Activated effector memory CD4-positive, alpha-beta T cell treated with anti-CD3 and anti-CD28 coated beads, Interleukin-2, amount 50 U/mL, for 16 hours (primary cell): ENCODE measurements at places on chromosomes 13 and 19.

DNA sequence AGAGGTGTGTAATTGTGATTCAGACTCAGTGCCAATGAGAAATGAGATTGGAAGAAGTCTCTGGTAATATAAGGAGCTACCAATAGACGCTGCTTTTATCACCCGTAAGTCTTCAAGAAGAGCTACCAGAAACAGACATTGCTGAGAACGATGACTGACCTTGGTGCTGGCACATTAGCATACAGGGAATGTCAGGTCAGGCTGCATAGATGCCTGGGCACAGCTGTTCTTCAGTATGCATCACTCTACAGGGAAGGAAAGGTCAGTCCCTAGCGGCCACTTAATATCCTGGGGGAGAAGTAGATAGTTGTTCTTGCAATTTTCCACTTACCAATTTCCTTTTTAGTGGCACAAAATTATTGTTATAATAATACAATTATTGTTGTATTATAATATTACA is 380.4 kb downstream of the PCDH9 start:
- no peak for DNase-seq

- DNase-seq: no peak
These were observed 46.9 kb downstream of the TPP2 start for GRCh38 chr13:102643656-102644055.

- peak; percentile 81 for DNase-seq
These were observed 729 bp upstream of the MADCAM1 start for GRCh38 chr19:495402-496111.

DNA sequence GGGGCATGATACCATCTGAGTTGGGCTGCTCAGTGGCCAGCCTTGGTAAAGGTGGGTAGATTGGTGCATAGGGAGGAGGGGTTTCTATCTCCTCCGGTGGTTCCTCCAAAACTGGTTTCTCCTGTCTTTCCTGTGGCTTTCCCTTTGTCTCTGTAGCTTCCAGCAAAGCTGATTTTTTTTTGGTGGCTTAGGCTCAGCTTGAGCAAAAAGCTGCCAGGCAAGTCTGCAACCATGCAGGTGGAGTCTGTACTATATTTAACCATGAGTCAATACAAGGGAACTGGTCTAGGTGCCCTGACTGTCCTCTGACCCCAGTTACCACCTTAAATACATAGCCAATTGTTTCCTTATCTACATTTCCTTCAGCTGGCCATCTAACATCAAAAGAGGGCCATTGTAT is 64.0 kb upstream of the ZNF681 start:
- DNase-seq: no peak

DNA sequence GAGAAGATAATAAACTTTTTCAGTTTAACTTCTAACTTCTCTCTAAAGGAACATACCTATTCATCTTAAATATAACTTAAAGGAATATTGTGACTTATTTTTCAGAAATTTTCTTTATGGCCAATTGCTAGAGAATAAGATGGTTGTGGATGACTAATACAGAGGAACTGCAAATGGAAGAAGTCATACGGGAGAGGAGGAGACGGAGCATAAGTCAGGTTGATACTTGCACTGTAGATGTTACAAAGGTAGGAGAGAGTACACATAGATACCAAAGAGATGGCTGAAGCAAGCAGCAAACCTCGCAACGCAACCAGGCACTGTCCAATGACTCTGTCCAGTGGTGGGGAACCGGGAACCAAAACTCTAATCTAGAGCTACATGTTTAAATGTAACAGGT is 963.4 kb downstream of the PCDH9 start:
- no peak for DNase-seq

DNA sequence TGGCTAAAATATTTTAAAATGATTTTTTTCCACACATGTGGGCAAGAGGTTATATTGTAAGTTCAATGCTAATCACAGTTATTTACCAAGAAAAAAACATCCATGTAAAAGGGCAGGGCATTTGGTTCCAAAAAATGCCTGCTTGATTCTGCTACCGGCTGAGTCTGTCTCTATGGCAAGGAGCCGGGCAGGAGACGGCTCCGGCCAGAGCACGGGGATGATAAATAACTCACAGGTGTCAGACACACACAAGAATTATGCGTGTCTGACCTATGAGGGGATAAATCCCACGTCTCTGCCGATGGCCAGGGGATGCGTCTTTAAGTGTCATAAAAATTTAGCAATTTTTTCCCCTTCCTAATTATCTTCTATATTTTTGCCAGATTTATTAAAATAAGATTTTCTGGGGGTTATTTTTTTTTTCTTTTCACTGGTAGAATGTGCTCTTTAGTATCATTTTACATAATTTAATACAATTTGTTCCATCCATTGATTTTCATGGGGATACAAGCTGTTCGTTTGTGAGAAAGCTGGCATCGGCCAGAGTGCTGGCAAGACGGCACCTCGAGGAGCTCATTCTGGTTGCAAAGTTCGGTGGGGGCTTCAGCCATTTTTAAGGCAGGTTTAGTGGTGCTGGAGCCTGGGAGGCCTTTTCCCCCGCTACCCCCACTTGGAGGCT is 253.9 kb downstream of the ZNF536 start:
- DNase-seq: no peak

- DNase-seq: no peak
These were observed 23.8 kb downstream of the TMED1 start for GRCh38 chr19:10812196-10812595.

- DNase-seq: no peak
These were observed 26.3 kb downstream of the EPS15L1 start for GRCh38 chr19:16445238-16446107.

GRCh38 chr19:14511229-14511593 is 7.0 kb downstream of the DNAJB1 start:
- no peak for DNase-seq

- peak; percentile 88 for DNase-seq
These were observed 6.0 kb downstream of the SPRED3 start for GRCh38 chr19:38394488-38394887.

DNA sequence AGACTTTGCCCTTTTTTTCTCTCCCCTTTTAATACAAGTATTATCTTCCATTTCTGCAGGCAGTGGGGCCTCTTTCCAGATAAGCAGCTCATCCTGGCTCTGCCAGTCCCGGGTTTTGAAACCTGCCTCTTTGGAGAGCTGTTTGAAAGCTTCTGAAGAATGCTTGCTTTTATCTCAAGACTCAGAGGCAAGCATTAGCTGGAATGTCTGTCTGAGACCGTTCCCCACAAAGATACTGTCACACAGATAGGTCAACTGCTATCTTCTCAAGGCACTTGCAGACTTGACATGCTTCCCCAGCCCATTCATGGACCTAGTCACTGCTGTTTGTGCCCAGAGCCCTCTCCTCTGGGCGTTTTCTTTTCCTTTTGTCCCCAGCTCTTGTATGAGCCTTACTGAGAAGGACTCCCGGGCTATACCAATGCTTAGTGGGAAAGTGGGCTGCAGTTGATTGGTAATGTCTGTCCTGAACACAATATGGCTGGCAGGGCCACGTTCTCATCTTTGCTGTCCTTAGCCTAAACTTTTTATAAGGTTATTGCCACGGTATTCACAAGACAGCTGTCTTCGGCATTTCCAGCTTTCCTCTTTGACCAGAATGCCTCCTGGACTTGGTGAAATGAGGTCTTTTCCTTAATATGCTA is 13.4 kb downstream of the SERP2 start:
- no peak for DNase-seq

GRCh38 chr13:108775597-108775996 is 146.2 kb downstream of the MYO16 start:
- DNase-seq: no peak

DNA sequence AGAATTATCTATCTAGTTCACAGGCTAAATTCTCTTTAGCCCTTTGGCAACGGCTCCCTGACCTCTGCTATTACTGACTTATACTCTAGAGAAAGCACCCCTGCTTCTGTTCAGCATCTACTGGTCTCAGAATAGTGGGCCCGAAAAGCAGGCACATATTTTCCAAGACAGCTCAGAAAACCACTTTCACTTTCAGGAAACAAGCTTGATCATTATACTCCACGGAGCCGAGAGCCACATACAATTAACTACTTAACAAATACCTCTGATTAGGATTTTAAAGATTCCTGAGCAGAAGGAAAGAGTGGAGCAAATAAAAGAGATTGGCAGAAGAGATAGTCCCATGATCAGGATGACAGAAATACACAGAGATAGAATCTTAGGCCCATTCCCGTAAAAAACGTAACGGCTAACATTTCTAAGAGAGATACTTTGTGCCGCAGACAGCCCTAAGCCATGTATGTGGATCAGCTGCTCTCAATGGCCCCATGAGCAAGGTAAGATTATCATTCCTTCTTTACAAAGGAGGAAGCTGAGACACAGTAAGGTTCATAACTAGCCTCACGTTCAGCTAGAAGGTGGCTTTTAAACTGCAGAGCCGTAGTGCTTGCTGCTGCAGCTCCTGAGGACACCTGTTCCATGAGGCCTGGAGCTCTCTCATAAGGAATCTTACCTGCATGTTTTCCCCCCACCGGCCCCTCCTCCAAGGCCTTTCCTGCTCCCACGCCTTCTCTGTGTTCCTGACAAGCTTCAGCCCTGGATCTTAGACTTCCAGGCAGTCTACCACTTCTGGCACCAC is 227.2 kb downstream of the FOXO1 start:
- DNase-seq: no peak

- no peak for DNase-seq
These were observed 903.1 kb downstream of the SLITRK6 start for GRCh38 chr13:84896128-84896527.

GRCh38 chr13:38697628-38698333 is 10.9 kb downstream of the FREM2 start:
- DNase-seq: no peak

- no peak for DNase-seq
These were observed 41.7 kb upstream of the MAP3K10 start for GRCh38 chr19:40149501-40149900.

DNA sequence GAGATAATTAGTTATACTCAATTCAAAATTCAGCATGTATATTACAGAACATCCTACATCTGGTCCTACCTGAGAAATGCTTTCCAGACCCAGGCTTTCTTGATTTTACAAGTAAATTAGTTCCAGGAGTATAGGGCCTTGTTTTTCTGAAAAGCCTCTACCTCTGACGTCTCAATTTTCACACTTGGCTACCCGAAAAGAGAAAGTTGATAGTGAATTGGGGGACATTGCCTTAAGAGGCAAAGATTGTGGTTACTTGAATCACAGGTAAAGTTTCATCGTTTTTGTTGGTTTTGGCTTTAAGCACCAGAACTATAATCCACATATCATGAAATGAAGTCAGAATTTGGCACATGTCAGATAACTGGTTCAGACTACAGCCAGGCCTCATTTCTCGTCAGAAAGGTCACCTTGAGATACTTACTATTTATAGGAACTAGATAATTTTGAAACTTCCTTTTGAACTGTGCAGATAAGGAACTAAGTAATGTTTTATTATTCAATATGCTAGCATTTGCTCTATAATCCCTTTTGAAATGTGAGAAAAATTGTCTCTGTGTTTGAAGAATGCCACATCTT is 30.8 kb downstream of the FAM124A start:
- no peak for DNase-seq

DNA sequence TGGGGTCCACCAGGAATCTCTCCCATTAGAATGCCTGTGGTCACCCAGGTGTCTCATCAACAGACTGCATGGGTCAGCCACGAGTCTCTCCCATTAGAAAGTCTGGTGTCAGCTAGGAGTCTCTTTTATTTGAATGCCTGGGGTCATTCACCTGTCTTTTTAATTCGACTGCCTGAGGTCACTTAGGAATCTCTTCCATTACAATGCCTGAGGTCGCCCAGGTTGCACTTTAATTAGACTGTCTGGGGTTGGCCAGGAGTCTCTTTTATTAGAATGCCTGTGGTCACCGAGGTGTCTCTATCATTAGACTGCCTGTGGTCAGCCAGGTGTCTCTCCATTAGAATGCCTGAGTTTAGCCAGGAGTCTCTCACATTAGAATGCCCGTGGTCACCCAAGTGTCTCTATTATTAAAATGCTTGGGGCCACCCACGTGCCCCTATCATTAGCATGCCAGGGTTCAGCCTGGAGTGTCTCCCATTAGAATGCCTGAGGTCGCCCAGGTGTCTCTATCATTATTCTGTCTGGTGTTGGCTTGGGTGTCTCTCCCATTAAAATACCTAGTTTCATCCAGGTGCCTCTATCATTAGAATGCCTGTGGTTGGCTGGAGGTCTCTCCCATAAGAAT is 1474.3 kb downstream of the UQCRFS1 start:
- DNase-seq: peak; percentile 34

DNA sequence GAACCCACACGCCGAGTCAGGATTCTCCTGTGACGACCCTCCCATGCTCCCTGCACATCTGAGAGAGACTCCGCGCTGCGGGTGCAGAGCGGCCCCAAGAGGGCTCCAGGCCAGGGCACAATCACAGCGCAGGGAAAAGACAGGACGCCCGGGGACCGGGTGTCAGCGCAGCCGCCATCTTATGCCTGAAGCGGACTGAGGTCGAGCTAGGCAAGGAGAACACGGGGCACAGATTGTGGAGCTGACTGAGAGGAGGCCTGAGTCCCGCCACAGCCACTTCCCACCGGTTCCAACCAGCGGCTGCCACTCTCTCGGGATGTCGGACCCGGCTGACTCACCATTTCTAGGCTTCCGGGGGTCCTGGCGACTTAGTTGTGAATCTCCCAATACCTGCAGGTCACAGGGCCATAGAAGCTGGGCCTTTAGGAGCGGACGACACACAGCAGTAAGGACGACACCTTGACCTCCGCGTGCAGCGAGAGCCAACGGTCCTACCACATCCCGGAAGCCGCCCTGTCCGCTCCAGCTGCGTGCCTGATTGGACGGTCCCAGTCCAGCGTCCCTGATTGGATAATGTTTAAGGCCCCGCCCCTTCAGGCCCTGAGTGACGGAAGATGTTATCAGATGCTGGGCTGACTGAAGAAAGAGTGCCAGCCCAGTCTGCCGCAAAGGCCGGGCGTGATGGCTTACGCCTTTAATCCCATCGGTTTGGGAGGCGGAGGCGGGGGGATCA is at the start of gene ZNF728:
Gene ZNF728 (minus strand): TSS at position 487 of the 733 bp plus-strand sequence. CDS start 146 bp downstream, at position 341.
- no peak for DNase-seq

- DNase-seq: no peak
These were observed 44.9 kb upstream of the USPL1 start for GRCh38 chr13:30572859-30573275.

GRCh38 chr19:35013041-35013819 is 13.1 kb downstream of the GRAMD1A start:
- DNase-seq: peak; percentile 92

DNA sequence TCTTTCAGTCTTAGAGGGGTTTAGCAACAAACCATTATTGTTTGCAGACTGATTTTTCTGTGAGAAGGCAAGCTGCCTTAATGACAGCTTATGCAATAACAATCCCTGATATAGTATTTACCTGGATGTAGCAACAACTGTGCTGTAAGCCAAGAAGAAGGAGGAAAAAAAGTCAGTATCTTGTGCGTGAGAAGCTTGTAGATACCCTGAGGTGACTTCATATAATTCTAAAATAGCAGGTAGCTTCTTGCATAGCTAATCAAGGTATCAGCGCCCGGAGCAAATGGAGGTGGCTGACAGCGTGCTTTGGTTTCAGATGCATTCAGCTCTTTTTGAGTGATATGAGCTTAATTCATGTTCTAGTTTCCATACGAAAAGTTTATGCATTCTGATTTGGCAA is 309.8 kb downstream of the KLF5 start:
- no peak for DNase-seq

- DNase-seq: peak; percentile 81
These were observed 297.3 kb downstream of the ZNF536 start for GRCh38 chr19:30669329-30670010.

- no peak for DNase-seq
These were observed 13.0 kb upstream of the SPATA13 start for GRCh38 chr13:24147570-24147963.
